ENCODE measurements at places on chromosomes 1 and 21.

- DNase-seq, result no peak
Observed at GRCh38 chr1:246035060-246035541, 472.0 kb downstream of the SMYD3 start.

- no peak for DNase-seq
Observed at GRCh38 chr1:72586023-72586685, 303.8 kb upstream of the NEGR1 start.

DNA sequence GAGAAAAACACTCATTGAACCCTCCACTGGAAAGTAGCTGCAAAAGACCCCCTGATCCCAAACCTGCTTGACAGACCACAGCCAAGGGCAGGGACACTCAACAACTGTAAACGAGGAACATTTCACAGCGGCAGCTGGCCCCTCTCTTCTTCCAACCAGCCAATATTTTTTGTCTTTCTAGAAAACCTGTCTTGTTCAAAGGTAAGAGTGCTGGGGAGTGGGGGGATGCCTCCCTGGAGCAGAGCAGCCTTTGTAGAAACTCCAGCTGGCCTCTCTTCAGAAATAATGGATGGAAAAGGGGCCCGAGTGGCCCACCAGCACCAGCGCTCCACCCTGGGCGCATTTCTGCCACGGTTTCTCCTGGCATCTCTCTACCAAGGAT lies 384.0 kb downstream of the RRAGC start:
- no peak for DNase-seq

GRCh38 chr1:38997034-38997900 lies 6.2 kb downstream of the AKIRIN1 start:
- DNase-seq, result no peak

DNA sequence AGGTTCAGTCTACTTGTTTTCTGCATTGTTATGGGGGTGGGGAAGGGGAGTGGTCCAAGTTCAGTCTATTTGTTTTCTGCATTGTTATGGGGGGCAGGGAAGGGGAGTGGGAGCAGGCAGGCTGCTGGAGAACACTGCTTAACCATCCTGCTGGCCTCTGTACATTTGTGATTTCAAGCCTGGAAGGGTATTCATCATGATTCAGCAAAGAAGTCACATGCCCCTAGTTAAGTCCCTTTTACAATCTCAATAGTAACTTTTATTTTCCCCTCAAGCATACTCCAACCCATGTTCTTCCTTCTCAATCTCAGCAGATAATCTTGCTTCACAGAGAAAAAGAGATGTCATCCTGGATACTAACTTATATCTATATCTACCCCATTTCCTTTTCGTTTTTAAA lies 7.9 kb downstream of the LYST start:
- no peak for DNase-seq

GRCh38 chr1:172325531-172325930 lies 95.0 kb upstream of the C1orf105 start:
- no peak for DNase-seq

- DNase-seq, result no peak
Observed at GRCh38 chr1:4344065-4344732, 310.2 kb upstream of the AJAP1 start.

DNA sequence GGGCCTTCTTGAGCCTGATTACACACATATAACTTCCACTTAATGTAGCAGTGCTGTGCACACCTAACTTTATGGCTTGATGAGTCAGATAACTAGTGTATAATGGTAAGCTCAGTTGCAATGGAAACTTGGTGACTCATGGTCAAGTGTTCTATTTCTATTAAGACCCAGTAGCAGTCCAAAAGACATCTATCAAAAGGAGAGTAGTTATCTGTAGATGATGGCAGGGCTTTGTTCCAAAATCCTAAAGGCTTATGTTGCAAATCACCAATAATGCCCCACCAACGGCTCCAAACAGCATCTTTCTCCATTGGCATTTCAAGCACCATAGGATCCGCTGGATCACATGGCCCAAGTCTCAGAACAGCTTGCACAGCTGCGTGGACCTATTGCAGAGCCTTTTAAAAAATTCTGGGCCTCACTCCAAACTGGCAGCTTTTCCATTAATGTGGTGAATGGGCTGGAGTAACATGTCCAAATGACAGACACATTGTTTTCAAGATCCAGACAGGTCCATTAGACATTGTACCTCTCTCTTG lies 566.8 kb upstream of the USP24 start:
- no peak for DNase-seq

GRCh38 chr1:160860840-160861505 lies 1.7 kb downstream of the CD244 start:
- no peak for DNase-seq

DNA sequence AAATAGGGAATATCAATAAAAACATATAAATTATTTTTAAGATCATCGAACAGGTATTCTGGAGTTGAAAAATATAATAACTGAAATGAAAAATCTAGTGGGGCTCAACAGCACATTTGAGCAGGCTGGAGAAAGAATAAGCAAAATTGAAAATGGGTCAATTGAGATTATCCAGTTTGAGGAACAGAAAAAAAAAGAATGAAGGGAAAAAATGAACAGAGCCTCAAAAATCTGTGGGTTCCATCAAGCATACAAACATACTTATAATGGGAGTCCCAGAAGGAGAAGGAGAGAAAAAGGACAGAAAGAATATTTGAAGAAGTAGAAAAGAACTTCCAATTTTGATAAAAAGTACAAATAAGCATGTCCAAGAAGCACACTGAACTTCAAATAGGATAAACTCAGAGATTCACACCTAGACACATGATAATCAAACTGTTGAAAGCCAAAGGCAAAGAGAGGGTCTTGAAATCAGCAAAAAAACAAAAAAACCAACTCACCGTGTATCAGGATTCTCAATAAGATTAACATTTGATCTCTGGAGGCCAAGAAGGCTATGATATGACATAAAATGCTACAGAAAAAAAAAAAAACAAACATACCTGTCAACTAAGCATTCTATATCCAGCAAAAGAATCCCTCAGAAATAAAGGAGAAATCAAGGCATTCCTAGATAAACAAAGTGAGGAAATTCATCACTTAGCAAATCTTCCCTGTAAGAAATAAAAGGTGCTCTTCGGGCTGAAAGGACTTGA lies 5.4 kb upstream of the COQ8A start:
- no peak for DNase-seq

DNA sequence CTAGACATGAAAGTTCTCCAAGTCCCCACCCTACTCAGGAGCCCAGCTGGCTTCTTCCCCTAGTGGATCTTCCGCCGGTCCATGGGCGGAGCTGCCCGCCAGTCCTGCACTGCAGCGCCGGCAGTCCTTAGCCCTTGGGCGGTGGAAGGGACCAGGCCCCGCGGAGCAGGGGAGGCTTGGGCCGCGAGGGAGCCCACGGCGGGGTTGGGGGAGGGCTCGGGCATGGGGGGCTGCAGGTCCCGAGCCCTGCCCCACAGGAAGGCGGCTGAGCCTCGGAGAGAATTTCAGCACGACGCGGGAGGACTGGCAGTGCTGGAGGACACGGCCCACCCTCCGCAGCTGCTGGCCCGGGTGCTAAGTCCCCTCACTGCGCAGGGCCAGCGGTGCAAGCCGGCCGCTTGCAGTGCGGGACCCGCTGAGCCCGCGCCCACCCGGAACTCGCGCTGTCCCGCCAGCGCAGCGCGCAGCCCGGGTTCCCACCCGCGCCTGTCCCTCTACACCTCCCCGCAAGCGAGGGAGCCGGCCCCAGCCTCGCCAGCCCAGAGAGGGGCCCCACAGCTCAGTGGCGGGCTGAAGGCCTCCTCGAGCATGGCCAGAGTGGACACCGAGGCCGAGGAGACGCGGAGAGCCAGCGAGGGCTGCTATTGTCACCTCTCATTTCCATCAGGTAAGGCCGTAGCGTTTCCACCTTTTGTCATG lies 1398.6 kb downstream of the MRPL39 start:
- no peak for DNase-seq

GRCh38 chr1:188367661-188368060 lies 1538.9 kb downstream of the PLA2G4A start:
- no peak for DNase-seq

DNA sequence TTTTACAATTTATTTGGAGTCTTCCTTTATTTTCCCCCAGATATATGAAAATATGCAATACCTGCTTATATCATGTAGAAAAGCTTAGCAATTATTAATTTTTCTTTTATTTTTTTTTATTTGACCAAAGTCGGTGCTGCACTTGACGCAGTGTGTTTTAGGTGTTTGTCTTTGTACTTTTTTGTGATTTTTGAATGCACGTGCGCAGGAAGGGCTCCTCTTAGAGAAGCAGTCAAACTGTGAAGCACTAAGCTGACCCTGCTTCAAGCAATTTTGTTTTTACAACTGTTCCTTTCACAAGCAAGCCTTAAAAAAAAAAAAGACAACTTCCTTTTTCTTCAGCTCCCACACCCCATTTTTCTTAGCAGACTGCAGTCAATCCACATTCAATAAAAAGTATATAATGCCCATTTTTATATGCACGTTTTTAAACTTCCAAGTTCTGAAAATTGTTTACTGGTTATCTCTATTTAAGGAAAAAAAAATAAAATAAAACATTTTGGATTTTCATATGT lies 267.4 kb downstream of the TM2D1 start:
- DNase-seq, result no peak

DNA sequence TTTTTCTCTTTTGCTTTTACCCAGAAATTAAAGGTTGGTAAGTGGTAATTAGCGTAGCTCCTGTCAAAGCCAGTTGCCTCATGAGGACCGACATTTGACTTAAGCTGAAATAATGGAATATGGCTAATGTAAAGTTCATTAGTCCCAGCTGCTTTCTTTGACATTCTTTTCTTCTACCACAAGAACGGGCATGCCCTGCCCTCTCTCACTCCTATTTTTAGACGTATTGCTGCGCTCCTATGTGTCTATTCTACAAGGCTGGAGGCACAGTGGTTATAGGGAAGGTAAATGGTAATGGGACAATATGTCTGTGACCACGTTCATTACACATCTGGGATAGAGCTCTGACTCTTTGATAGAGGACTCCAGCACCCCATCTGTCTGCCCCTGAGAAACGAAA lies 6.8 kb downstream of the CORT start:
- DNase-seq, result no peak

GRCh38 chr1:201310251-201310985 lies 27.1 kb downstream of the PKP1 start:
- DNase-seq, result no peak

- no peak for DNase-seq
Observed at GRCh38 chr1:74333244-74333643, 98.1 kb downstream of the TNNI3K start.

GRCh38 chr1:25808481-25809244 lies 8.7 kb downstream of the SELENON start:
- no peak for DNase-seq

DNA sequence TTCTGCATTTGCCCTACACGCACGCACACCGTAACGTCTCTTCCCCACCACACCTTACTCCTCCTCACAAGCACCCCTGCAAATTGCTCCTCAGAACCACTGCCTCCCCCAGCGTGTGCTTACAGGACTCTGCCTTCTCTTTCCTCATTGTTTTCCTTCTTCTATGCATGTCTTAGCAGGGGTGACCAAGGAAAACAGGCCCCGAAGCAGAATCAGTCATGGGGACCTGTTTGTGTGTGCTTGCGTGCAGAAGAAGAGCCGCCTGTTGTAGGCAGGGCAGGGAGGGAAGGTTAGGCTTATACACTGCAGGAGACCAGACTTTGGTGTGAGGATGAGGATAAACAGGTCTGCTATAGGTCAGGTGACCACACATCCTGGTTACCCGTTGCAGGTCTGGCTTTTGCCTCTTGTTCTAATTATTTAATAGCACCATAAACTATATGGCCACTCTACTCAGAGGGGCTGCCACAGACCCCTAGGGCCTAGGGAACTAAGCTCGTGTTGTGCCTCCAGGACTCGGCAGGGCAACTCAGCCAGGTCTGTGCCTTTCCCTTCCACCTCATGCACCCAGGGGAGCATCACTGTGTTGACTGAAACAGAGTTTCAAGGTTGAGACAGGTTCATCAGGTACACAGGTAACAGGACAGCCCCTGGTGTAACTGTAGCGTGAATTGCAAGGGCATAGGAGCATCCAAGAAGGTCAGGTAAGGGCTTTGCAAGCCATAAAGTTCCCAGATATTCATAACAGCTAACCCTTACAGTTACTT lies 60.8 kb upstream of the EPS8L3 start:
- no peak for DNase-seq

DNA sequence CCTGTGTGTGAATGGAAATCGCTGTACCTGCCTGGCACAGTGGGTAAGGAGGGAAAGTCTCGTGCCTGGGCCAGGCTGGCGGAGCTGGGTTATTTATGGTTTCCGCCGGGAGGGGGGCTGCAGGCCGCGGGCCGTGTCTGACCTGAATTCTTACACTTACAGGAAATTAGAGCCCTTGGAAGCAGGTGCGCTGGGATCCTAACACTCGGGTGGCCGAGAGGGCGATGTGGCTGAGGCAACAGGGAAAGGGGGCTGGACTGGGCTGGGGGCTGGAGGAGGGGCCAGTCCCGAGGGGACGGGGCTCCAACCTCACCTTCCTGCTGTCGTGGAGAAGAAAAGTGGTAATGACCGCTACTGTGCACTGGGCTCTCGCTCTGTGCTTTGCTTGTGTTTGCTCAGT lies 109.4 kb upstream of the WNT4 start:
- no peak for DNase-seq

DNA sequence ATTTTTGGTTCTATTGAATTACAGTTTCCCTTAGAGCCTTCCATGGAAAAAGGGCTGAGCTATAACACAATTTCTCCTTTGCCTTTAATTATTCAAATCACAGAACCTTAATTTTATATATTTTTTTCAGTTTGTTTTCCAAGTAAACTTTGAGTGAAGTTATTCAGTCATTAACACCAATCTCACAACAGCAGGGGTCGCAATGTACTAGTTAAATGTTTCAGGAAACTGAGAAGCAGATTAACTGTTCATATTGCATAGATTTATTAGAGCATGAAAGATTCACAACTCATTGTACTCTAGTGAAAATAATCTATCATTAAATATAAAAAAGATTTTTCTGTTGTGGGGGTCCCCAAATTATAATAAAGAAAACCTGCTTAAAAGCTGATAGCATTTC lies 64.1 kb downstream of the KIFAP3 start:
- no peak for DNase-seq

GRCh38 chr1:167465018-167465417 lies 53.3 kb downstream of the CD247 start:
- no peak for DNase-seq

- no peak for DNase-seq
Observed at GRCh38 chr1:154467434-154468102, 34.5 kb upstream of the TDRD10 start.

DNA sequence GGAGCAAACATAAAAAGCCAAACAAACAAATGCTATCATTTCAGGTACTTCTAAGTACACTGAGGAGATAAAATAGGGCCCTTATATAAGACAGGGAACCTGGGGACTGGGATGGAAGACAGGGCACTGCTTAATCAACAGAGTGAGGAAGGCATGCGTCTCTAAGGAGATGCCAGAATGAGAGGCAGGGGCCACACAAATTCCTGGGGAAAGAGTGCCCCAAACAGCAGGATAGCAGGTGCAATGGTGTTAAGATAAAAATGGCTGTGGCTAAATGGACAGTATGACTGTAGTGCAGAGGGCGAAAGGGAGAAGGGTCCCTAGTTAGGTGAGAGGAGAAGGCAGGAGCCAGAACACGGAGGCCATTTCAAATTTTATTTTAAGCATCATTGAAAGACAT lies 113.9 kb downstream of the ZBTB18 start:
- no peak for DNase-seq

GRCh38 chr1:243793298-243793697 lies 56.7 kb downstream of the AKT3 start:
- no peak for DNase-seq
